ENCODE measurements at places on chromosomes 3 and 15. TPM values are rescaled to one million over a fixed set of nuclear protein-coding genes. Genes with fewer than 3 reads are reported as not detected.

- DNase-seq, result peak; percentile 81
These were observed 53.3 kb downstream of the ITGB5 start for GRCh38 chr3:124833710-124834332.

GRCh38 chr15:66101715-66102395 lies 151.7 kb downstream of the MEGF11 start:
- DNase-seq, result no peak

- DNase-seq, result peak; percentile 69
These were observed 134.0 kb upstream of the IL12A start for GRCh38 chr3:159854500-159855124.

The C3orf62 gene
- 2.0 TPM for polyA plus RNA-seq

DNA sequence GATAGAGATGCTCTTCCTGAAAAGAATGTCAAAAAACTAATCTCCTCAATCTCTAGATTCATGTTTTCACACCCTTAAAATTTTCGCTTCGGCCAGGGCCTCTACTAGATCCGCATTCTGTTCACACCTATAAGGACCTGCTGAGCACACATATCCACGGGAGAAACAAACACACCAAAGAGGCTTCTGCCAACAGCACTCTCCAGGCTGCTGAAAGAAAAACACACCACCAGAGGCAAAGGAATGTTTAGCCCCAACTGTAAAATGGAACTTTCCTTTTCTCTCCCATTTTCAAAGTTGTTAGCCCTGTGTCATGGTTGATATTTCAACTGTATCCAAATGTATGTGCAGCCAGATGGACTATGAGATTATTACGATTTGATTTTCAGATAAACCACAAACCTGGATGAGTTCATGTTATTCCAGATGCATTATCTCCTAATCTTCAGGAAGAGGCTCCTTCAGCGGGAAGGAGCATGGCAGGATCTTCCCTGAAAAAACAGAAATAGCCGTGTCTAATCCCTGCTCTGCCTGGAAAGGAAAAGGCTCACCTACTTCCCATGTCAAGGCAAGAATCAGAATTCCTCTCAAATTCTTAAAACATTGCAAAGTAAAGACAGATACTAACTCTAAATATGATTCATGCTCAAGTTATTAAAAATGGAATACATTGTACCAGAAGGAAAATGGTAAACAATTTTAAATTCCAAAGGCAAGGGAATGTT lies 442.7 kb upstream of the NR2F2 start:
- no peak for DNase-seq

The DHFR2 gene
- 6.8 TPM for polyA plus RNA-seq

The CADM2 gene
- 0.07 TPM for polyA plus RNA-seq

The PARP3 gene
- polyA plus RNA-seq, result 14.0 TPM

All from A549 (cell line).